ENCODE measurements at places on chromosomes 3 and 15.
A peak's percentile ranks its signal among the peaks of the same experiment; 100 is the strongest.

GRCh38 chr3:112619295-112619694 lies 21.6 kb downstream of the CCDC80 start:
- DNase-seq, result peak; percentile 49

GRCh38 chr15:75192307-75192706 lies 9.4 kb upstream of the C15orf39 start:
- no peak for DNase-seq

- DNase-seq, result no peak
Observed at GRCh38 chr15:78358102-78358870, 18.1 kb downstream of the CRABP1 start.

DNA sequence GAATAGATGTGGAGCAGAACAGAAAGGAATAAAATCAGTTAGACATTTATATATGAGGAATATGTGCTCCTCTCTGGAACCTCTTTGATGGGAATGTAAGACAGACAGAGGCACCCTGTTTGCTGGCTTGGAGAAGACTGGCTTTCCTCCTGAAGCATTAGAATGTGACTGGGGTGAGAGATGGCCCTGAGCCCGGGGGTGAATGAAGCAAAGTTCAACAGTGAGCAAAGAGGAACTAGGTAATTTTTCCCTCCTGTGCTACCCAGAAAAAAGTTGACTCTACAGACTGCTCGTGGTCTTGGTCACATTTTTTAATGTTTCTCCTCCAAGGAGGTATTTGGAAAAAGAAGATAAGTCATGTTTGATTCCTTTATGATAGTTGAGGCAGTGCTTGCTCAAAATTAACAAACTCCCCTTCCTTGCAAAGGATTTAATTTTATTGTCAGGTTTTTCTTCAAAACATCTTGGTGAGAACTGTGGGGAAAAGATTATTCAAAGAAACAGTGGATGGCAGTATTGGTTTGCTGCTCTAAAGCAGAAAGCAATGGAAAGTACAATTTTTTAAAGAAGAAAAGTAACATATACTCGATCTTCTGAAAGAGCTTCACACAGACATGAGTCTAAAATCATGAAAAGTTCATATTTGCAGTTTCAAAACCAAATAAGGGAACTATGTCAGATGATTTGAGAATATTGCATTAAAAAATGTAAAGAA lies 370.4 kb upstream of the CDIN1 start:
- no peak for DNase-seq

- peak; percentile 59 for DNase-seq
Observed at GRCh38 chr3:142888099-142888480, 793 bp downstream of the PCOLCE2 start.

GRCh38 chr3:124275412-124275811 lies 283.5 kb upstream of the ROPN1 start:
- DNase-seq, result no peak

- no peak for DNase-seq
Observed at GRCh38 chr15:74170071-74170844, 3.3 kb upstream of the ISLR start.

GRCh38 chr3:39362192-39362591 lies 21.0 kb upstream of the SLC25A38 start:
- peak; percentile 64 for DNase-seq

DNA sequence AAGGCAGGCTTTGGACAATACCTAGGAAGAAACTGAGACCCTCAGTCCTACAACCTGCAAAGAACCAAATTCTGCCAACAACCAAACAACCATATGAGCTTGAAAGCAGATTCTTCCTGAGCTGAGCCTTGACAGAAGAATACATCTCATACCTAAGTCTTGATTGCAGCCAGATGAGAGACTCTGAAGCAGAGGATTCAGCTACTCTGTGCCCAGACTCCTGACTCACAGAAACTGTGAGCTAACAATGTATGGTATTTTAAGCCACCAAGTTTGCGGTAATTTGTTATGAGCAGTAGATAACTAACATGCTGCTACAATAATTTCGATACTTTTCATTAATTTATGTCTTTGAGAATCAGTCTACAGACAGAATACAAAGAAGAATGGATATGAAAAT lies 325.1 kb upstream of the CBLB start:
- no peak for DNase-seq

DNA sequence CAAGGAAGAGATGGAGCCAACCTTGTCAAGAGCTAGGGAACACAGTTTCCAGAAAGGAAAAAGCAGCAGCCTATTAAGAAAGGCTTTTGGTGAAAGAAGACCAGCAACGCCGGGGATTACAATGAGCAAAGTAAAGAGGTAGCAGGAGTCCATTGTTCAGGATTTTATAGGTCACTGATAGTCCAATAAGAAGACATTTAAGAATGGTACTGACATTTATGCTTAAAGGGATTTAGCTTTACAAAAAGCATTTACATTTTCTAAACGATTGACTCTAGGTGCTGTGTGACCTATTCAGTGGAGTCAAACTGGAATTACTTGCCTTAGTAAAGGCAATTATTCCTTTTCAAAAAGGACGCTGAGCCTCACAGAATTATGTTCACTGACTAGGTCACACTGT lies 40.8 kb downstream of the CSNK1G1 start:
- DNase-seq, result no peak

GRCh38 chr15:45529613-45530012 lies 7.1 kb upstream of the SLC30A4 start:
- no peak for DNase-seq

GRCh38 chr3:55044486-55044885 lies 116.6 kb upstream of the LRTM1 start:
- DNase-seq, result no peak

GRCh38 chr3:13314877-13315276 lies 105.2 kb downstream of the NUP210 start:
- DNase-seq, result no peak

- DNase-seq, result peak; percentile 83
Observed at GRCh38 chr3:158918008-158918407, 116.2 kb downstream of the MFSD1 start.

DNA sequence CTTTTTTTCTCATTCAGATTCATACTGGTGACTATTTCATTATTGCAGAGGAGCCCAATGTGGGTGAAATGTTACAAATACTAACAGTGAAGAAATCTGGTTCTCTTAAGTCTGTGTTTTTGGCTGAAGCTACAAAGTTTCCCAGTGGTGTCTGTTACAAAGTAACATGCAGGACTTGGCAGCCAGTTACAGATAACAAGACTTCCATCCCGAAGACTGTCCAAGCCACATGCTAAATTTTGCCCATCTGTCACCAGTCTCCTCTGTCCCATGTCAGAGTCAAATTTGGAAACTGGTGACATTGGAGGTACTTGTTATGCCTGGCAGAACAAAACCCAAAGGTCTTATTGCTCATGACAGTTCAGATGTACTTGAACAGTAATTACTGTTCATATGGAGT lies 269.2 kb upstream of the GOLIM4 start:
- no peak for DNase-seq

GRCh38 chr3:143671626-143672025 lies 176.6 kb downstream of the SLC9A9 start:
- no peak for DNase-seq

DNA sequence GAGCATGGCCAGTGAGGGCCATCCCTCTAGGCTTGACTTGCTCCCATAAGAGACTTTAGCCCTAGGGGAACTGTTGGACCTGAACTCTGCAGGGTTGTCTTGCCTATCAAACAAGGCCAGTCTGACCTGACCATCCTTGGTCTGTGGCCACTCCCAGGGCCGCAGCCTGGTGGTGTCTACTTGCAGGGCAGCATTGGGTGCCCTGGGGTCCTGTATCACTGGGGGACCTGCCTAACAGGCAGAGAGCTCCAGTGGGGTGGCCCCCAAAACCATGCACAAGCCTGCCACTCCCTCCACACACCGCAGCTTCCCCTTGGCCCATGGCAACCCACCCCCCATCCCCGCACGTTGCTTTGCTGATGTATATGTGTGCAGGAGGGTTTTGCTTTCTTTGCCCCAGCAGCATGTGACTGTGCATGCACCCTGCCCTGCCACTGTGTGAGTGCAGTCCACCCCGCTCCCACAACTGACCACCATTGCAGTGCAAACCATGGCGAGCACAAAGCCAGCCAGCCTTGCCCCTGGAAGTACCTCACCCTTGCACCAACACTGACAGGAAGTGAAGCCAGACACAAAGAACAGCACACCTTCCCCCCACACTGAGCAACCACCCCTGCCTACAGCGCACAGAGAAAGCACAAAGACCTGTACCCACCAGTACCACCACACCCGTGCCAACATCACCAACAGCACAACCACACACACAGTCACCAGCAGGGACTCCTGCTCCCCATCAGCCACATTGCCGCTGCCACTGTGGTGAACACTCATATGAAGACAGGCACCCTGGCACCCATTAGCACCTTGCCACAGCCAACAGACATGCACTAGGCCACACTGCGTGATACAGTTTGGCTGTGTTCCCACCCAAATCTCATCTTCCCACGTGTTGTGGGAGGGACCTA lies 88.8 kb downstream of the SENP7 start:
- no peak for DNase-seq

DNA sequence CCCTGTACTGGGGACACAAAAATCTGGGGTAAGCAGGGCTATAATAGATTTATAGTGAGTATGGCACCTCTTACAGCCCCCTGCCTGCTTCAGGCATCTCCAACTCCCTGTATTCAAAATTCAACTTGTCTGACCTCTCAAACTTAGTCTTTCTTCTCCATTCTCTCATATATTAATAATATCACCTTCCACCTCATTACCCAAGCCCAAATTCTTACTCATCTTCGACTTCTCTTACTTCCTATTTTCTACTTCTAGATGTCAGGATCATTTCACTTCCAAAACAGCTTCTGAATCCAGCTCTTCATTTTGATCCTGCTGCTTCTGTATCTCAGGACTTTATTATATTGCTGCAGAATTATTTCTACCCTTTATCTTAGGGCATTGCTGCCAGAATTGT lies 290.7 kb downstream of the CHST2 start:
- DNase-seq, result no peak

DNA sequence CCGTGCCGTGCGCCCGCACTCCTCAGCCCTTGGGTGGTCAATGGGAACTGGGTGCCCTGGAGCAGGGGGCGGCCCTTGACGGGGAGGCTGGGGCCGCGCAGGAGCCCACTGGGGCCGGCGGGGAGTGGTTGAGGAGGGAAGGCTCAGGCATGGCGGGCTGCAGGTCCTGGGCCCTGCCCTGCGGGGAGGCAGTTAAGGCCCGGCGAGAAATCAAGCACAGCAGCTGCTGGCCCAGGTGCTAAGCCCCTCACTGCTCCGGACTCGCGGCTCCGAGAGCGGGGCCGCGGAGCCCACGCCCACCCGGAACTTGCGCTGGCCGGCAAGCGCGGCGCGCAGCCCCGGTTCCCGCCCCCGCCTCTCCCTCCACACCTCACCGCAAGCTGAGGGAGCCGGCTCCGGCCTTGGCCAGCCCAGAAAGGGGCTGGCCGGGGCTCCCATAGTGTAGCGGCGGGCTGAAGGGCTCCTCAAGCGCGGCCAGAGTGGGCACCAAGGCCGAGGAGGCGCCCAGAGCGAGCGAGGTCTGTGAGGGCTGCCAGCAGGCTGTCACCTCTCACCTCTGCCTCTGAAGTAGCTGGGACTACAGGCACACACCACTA lies 7.8 kb downstream of the GP9 start:
- no peak for DNase-seq

GRCh38 chr3:105516972-105517371 lies 150.3 kb downstream of the ALCAM start:
- DNase-seq, result no peak

GRCh38 chr3:94173673-94174434 lies 111.0 kb downstream of the NSUN3 start:
- no peak for DNase-seq

GRCh38 chr3:88876724-88877123 lies 230.7 kb upstream of the EPHA3 start:
- DNase-seq, result no peak

DNA sequence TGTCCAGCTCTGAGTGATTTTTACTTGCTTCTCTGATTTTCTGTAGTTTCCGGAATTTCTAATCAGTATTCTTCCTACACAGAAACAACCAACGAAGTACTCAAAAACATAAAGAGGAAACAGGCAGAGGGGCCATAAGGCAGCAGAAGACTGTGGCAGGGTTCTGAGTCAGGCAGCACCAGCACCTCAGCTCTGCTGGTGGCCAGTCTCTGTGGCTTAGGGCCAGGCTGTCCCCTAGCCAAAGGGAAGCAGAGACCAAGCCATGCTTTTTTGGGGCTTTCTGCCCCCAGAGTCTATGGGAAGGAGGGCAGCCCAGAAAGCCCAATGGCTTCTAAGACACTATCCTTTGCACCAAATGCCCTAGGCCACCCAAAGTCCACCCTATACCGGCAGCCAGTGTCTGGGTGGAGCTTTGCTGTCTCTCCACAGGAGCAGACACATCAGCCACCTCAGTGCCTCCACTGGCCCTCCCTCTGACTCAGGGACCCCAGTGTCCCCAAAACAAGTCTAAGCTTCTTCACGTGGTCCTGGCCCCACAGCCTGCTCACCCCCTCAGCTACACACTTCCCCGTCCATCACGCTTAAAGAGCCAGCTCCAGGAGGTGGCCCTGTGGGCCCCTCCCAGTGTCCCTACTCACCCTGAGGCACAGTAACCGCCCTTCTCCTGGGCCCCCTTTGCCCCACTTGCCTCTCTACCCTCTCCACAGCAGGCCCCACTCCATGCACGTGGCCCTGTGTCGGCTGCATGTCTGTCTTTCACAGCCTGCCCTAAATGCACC lies 46.2 kb downstream of the CCDC12 start:
- no peak for DNase-seq

DNA sequence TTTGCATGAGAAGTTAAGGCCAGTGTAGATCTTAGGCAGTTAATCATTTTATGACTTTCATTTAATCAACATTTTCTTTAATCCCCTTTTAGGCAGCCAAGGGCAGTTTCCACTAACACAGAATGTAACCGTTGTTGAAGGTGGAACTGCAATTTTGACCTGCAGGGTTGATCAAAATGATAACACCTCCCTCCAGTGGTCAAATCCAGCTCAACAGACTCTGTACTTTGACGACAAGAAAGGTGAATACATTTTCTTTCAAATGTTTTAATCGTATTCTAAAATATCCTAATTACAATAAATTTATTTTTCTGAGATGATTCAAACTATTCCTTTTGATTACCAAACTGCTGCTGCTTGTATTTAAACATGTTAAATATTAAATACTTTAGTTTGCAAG lies 843.2 kb downstream of the CADM2 start:
- peak; percentile 53 for DNase-seq

GRCh38 chr3:160091441-160091840 lies 102.8 kb downstream of the IL12A start:
- no peak for DNase-seq

DNA sequence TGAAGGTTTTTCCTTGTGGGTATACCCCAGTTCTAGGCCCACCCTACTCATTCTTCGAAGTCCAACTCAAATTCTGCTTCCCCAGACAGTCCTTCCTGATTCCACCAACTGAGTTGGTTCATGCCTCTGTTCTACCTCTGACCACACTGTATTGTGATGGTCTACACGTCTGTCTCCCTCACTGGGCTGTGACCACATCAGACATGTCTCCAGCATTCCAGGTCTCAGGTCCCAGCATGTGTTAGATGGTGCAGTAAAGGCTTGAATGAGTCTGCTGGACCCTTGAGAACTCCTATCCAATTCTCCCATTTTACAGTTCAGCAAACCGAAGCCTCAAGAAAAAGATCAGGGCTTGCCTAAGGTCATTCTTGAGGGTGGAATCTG lies 2.8 kb upstream of the ATP2B2 start:
- DNase-seq, result no peak

Data from DMS53 (cell line).